ENCODE measurements at places on chromosomes 11 and 22.

DNA sequence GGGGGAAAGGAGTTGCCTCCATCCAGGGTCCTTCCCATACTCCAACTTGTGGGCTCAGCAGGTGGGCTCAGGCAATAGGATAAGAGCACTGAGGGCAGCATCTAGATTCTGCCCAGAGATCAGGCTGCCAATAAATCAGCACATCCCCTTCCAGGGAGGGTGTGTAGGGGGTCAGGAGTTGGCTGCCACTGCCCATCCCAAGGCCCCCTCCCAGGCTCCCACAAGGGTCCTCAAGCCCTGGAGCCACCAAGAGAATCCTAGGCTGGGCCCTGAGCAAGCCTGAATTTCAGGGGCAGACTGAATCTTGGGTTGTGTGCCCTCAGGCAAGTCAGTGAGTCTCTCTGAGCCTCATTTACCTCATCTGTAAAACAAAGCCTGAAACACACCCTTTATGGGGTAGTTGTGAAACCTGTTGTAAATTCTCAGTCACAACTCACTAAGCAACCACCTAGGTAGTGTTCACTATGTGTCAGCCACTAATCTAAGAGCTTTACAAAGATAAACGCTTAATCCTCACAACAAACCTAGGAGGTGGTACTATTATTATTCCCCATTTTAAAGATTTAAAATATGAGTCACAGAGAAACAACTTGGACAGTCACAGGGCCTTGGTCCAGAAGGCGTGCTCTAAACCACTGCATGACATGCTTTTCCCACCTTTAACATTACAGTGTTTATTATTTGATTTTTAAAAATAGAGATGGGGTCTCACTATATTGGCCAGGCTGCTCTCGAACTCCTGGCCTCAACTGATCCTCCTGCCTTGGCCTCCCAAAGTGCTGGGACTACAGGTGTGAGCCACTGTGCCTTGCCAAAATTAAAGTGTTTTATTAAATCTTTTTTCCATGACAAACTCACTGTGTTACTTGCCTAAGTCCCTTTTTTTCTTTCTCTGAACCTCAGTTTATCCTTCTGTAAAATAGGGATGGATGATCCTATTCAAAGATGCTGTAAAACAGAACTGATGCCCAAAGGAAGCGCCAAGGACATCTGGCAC, 36.2 kb downstream of the LMO1 start:
- ATAC-seq = no peak

DNA sequence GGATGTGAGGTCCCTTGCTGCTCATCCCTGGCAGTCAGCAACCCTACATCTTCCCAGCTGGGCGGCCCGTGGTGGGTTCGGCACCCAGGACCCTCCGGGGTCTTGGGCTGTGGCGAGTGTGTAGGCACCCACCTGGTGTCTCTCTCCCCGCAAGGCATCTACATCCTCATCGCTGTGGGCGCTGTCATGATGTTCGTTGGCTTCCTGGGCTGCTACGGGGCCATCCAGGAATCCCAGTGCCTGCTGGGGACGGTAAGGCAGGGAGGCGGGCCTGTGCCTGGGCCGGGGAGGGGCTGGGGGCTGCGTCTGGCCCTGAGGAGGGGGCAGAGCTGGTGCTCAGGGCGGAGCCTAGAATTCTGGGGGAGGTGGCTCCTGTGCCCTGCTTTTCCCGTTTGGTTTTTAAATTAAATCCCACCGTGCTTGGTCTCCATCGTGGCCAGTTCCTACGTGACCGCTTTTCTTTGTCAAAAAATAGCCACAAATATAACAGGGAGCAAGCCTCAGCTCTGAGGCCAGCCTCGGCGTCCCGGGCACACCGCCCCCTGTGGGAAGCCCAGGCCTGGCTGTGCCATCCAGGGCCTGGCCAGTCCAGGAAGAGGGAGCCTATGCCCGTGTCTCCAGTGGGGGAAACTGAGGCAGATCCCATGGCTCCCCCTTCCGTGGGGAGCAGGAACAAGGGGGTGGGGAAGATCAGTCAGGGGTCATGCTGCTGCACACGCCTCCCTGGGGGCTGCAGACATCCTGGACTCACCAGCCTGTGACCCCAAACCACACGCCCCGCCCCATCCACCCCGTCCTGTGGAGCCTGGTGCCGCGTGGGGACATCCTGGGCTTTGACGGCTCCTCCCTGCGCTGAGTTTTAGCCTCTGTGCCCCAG, 6.4 kb upstream of the TSSC4 start:
- ATAC-seq = no peak

- no peak for ATAC-seq
Measured at GRCh38 chr11:95152876-95153856, 63.5 kb downstream of the ENDOD1 start.

DNA sequence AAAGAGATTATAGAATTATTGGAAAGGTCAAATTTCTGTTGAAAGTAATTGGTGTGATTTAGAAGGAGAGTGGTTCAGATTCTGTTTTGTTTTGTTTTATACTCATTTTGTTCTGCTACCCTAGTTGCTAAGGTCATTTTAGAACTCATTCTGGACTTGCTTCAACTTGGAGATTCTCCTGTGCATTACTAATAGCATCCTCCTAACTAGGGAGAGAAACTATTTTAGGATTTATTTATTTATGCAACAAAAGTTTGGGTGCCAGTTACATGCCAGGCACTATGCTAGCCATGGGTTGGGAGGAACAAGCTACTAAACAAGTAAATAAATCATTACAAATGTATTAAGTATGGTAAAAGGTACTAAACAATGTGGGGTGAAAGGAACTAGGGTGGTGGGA, 84.0 kb downstream of the YAP1 start:
- ATAC-seq = no peak

- ATAC-seq = no peak
Measured at GRCh38 chr11:107275632-107276031, 182.0 kb downstream of the CWF19L2 start.

GRCh38 chr11:65915821-65916251, 3.0 kb downstream of the C11orf68 start:
- ATAC-seq = peak; percentile 81

DNA sequence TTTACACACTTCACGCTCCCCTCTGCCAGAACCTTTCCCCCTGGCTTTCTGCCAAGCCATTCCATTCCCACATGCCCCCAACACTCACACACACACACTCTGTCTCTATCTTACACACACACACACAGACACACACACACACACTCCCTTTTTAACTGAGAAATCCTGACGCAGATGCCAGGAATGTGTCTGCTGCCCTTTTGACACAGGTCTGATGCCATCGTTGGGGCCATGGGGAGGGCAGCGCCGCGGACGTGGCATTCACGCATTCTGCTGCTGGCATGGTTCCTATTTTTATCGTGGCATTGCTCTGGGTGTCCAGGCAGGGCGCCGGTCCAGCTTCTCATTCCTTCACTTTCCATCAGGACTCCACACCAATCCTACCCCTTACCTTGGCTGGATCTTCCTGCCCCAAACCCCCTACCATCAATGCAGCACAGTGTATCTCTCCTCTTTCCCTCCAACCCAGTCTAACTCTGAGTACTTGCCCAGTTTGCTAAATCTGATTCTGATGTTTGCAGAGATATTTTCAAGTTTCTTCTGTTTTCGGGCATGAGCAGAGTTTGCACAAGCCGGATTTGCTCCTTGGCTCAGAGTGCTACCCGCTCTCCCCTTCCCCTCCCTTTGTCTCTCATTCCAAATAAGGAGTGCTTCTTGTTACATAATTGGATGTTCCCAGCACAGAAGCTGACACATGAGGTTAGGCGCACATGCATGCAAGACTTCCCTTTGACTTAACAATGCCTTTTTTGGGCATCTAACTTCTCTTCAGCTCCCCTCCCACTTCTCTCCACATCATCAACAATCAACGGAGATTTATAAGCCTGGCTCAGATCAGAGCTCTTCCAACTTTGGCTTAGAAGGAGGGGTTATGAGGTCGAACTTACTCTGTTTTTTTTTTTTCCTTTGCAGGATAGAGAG, 18.8 kb downstream of the SNX19 start:
- ATAC-seq = peak; percentile 80

- ATAC-seq = no peak
Measured at GRCh38 chr22:31614781-31615490, 47.1 kb downstream of the PISD start.

GRCh38 chr11:120646206-120646605, 134.7 kb downstream of the GRIK4 start:
- ATAC-seq = no peak

DNA sequence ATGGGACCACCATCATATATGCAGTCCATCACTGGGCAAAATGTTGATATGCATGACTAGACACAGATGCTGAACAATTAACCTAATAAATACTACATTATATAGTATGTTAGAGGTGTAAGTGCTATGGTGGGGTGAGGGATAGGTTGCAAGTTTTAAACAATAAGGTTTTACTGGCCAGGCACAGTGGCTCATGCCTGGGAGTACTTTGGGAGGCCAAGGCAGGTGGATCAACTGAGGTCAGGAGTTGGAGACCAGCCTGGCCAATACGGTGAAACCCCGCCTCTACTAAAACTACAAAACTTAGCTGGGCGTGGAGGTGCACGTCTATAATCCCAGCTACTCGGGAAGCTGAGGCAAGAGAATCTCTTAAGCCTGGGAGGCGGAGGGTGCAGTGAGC, 28.1 kb downstream of the F2 start:
- no peak for ATAC-seq

DNA sequence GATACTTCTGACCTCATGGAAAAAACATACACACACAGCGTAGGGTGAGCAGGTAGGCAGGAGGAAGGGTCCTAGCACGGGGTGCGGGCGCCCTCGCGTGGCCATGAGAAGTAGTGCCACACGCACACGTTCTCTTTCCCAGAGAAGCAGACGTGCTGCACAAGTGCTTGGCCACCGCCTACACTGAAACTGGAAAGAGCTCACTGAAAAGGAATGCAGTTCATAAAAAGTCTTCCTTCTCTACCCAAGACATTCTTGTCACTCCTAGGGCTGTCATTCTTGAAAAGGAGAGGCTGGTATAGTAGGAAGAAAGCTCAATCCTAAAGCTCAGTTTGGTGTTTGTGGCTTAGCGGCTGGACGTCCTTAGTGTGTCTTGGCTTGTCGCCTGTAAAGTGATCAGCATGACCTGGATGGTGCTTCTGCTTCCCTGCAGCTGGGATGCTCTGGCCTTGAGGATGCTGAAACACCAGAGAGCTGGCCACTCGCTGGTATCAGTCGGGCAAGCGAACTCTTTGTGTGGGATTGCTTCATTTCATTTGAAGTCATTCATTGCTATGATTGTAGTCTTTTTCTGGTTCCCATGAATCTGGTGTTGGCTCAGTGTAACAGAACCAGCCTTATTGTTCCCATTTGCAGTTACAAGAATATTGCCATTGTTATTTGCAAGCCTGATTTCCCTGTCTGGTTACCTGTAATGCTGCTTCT, 303.8 kb downstream of the NTM start:
- peak; percentile 95 for ATAC-seq

GRCh38 chr11:109018639-109019038, 353.8 kb downstream of the DDX10 start:
- ATAC-seq = no peak

GRCh38 chr11:102395720-102396393, 48.8 kb downstream of the BIRC2 start:
- ATAC-seq = no peak

- ATAC-seq = peak; percentile 57
Measured at GRCh38 chr11:63985812-63986155, 454 bp upstream of the OTUB1 start.

DNA sequence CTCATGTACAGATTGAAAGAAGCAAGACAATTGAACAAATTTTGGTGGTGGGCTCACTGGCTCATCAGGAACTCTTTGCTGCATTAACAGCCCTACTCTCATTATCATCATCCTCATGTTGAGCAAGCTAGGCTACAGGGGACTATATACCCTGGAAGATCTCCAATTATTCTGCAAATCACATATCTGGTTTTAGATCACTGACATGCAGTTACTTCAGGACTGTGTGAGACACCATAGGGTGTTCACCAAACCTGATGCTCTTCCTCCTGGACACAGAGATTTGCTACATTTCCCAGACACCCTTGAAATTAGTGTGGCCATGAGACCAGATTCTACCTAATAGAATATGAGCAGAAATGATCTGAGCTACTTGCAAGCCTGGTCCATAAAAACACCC, 23.0 kb upstream of the ME3 start:
- peak; percentile 26 for ATAC-seq

GRCh38 chr11:8235925-8236324, 27.8 kb downstream of the LMO1 start:
- ATAC-seq = no peak

GRCh38 chr11:127843483-127844396, 743.6 kb downstream of the ETS1 start:
- ATAC-seq = peak; percentile 82

GRCh38 chr22:48405741-48406140, 1421.9 kb downstream of the BRD1 start:
- no peak for ATAC-seq

DNA sequence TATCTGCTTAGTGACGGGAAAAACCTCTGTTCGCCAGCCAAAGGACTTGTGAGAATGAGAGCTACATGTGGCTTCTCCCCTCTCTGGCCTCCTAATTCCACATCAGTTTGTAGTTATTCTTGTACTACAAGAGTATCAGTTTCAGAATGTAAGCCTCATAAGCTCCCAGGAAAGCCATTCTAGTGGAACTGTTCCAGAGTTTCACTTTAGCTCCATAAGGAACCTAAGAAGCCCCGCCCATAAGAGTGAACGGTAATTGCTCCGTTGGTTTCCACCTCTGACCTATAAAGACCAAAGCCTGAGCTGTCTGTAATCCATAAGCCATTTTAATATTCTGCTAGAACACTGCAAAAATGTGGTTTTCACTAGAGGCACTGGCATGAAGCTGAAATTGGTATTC, 53.0 kb downstream of the SIK3 start:
- no peak for ATAC-seq

- ATAC-seq = peak; percentile 66
Measured at GRCh38 chr11:47924184-47924691, 56.1 kb upstream of the PTPRJ start.

DNA sequence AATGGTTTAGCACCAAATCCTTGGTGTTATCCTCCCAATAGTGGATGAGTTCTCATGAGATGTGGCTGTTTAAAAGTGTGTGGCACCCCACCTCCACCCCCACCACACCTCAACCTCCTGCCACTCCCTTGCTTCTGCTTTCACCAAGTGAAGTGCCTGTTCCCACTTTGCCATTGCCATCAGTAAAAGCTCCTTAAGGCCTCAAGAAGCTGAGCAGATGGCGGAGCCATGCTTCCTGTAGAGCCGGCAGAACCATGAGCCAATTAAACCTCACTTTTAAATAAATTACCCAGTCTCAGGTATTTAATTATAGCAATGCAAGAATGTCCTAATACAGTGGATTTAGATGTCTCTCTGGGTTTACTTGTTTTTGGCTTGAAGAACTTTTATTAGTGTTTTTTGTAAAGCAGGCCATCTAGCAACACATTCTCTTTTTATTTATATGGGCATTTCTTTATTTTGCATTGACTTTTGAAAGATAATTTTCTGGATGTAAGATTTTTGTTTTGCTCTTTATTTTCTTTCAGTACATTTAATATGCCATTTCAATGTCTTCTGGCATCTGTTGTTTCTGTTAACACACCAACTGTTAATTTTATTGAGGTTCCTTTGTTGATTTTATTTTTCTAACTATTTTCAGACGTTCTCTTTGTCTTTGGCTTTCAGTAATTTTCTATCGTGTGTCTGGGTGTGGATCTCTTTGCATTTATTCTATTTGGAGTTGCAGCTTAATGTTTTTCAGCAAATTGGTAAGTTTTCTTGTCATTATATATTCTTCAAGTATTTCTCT, 724.5 kb upstream of the CNTN5 start:
- no peak for ATAC-seq

GRCh38 chr11:119699227-119699626, 29.8 kb downstream of the NECTIN1 start:
- ATAC-seq = no peak

GRCh38 chr11:57604296-57605027, 7.0 kb downstream of the SERPING1 start:
- no peak for ATAC-seq

GRCh38 chr11:36627471-36627870, 29.4 kb upstream of the RAG2 start:
- ATAC-seq = no peak

GRCh38 chr22:44086271-44087088, 62.4 kb downstream of the PARVB start:
- ATAC-seq = no peak
